ENCODE measurements at places on chromosomes 12 and 14. TPM values are rescaled to one million over a fixed set of nuclear protein-coding genes. Genes with fewer than 3 reads are reported as not detected.

TGM1 gene
- total RNA-seq: 1,879 TPM

GRCh38 chr12:4448943-4449850, 3.6 kb upstream of the FGF6 start:
- DNase-seq: no peak

GPR162 gene
- 1.3 TPM for total RNA-seq

GRCh38 chr12:50725011-50725942, 38.6 kb upstream of the ATF1 start:
- DNase-seq: no peak

STXBP6 gene
- total RNA-seq: 3.9 TPM

TAS2R42 gene
- not detected for total RNA-seq

DNA sequence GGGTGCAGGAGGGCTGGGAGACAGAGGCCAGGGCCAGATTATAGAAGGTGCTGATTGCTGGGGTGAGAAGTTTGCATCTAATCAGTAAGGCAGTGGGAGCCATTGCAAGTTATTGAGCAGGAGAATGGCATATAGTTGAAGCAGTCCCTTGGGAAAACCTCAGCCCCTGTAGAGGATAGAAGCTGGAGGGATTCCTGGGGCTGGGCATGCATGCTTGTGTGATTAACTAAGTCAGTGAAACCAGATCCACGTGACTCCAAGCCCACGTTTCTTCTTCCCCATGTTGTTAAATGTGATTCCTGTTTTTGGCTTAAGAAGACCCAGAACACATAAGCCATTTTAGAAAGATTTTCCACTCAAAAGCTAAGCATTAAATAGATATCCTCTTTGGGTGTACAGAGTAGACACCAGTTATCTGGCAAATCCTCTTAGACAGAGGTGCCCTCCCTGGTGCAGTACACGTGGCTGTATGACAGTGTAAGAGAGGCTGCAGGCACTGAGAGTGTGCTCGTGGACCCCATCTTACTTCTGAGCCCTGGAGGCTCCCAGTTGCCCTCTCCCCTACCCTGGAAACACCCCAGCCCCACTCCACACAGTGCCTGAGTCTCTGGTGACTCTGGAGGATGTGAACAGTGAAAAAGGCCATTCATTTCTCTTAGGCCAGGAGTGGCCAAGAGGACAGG, 3.2 kb downstream of the C14orf132 start:
- DNase-seq: no peak

DNA sequence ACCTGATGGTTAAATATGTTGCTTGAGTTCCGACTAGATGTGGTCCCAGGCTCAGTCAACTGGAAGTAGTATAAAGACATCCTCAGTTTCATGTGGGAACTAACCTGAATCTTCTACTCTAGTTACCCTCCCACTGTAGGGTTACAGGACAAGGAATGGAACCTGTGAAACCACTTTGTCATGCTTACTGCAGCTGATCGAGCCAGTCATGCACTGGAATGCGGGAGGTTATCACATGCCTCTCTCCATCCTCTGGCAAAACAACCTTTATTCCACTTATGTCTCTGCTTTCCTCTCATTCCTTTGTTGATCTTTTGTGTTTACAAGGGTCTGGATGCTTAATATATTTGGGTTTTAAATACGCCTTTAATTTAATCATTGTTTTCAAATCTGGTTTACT, 111.9 kb upstream of the DDHD1 start:
- DNase-seq: no peak

TTC9 gene
- total RNA-seq: 22.5 TPM

All from esophagus squamous epithelium (tissue), 5 donors.